Bladder microvascular endothelial cell (primary cell): ENCODE measurements at places on chromosomes 1 and 21. TPM values are rescaled to one million over a fixed set of nuclear protein-coding genes. Genes with fewer than 3 reads are reported as not detected.

Gene NR0B2
- total RNA-seq = not detected in 2 replicates

Gene RAB25
- total RNA-seq = 0.13 TPM in 1 of 2 replicates, not detected in the other

Gene OR10J5
- total RNA-seq = not detected in 2 replicates

Gene OR6K2
- total RNA-seq = not detected in 2 replicates

Gene TTC34
- under 0.01 and 0.06 TPM in 2 replicates for total RNA-seq

Gene APOBEC4
- total RNA-seq = not detected in 2 replicates

Gene CRYAA
- not detected in 2 replicates for total RNA-seq

Gene NKAIN1
- total RNA-seq = 0.06 TPM in 1 of 2 replicates, not detected in the other

Gene MPL
- 0.06 TPM in 1 of 2 replicates, not detected in the other for total RNA-seq

Gene ECM1
- 0.16 and 0.38 TPM in 2 replicates for total RNA-seq

Gene UBE2U
- total RNA-seq = 0.13 TPM in 1 of 2 replicates, not detected in the other

Gene GUCA2A
- total RNA-seq = not detected in 2 replicates

Gene PAPPA2
- 0.16 and 0.31 TPM in 2 replicates for total RNA-seq

Gene IL20
- total RNA-seq = not detected in 2 replicates

Gene WDR64
- not detected in 2 replicates for total RNA-seq

Gene BRDT
- not detected in 2 replicates for total RNA-seq

Gene SHE
- 59.3 and 71.6 TPM in 2 replicates for total RNA-seq

Gene CD1B
- total RNA-seq = not detected in 2 replicates

Gene GORAB
- 5.7 and 15.0 TPM in 2 replicates for total RNA-seq

Gene MRAP
- not detected in 2 replicates for total RNA-seq

Gene KCNE2
- total RNA-seq = not detected in 2 replicates

Gene CHI3L1
- total RNA-seq = not detected in 2 replicates

Gene IGSF5
- total RNA-seq = not detected in 2 replicates

Gene HSPA13
- total RNA-seq = 23.0 and 46.6 TPM in 2 replicates

Gene CELA2A
- not detected in 2 replicates for total RNA-seq

Gene PGLYRP3
- total RNA-seq = 0.16 TPM in 1 of 2 replicates, not detected in the other

Gene NOS1AP
- 0.16 and 0.44 TPM in 2 replicates for total RNA-seq

Gene CELA3B
- total RNA-seq = not detected in 2 replicates
